ENCODE measurements at places on chromosomes 1 and 21. TPM values are rescaled to one million over a fixed set of nuclear protein-coding genes. Genes with fewer than 3 reads are reported as not detected.

FMOD gene
- polyA plus RNA-seq = not detected

SPRR2A gene
- not detected for polyA plus RNA-seq

SH2D1B gene
- polyA plus RNA-seq = not detected

LRRC52 gene
- polyA plus RNA-seq = not detected

CDKN2C gene
- polyA plus RNA-seq = 27.0 TPM

FNDC5 gene
- 0.59 TPM for polyA plus RNA-seq

NPR1 gene
- polyA plus RNA-seq = 0.05 TPM

GRHL3 gene
- not detected for polyA plus RNA-seq

LRRC53 gene
- not detected for polyA plus RNA-seq

SLC44A5 gene
- polyA plus RNA-seq = 7.8 TPM

CLCA4 gene
- polyA plus RNA-seq = not detected

TACSTD2 gene
- 0.02 TPM for polyA plus RNA-seq

DNA sequence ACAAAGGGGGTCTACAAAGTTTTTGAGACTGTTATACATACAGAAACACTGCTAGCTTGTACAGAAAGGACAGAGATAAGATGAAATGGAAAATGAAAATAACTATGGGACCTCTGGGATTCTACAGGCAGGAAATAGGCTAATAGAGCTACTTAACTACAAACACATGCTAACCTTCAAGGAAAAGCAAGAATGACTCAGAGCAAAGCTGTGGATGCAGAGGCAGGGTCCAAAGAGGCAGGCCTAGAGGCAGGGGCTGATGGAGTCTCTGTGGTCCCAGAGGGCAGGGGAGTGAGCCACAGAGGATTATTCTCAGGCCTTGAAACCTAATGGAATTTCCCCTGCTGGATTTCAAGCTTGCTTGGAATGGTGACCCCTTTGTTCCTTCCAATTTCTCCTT lies 18.7 kb upstream of the GOLT1A start:
- DNase-seq = no peak

DNA sequence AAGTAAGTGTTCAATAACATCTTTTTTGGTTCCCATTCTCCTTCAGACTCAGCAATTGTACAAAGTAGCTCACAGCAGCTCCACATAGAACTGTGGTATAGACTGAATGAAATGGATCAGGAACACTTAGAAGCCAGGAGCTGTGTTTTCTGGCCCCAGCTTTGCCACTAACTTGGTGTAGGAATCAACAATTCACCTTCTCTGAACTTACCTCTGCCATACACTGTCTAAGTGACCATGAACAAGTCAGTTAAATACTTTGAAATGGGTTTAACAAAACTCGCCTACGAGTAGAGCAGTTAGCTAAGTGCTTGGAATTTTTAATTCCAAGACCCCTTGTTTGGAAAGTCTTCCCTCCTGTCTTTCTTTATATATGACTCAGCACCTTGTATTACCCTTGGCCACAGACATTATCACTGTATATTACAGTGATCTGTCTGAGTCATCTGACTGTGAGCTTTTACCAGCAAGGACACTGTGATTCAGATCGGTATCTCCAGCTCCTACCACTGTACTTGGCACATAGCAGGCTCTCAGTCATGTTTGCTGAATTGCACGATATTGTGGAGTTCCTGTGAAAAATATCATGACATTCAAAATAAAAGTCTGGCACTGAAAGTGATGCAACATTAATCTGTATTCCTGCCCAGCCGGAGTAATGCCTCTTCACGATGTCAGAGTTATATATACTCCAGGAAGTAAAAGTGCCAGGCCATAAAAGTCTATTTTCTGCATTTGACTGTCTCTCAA lies 101.7 kb upstream of the BEND5 start:
- peak; percentile 30 for DNase-seq

- peak; percentile 41 for DNase-seq
Observed at GRCh38 chr21:23009360-23009759, 2011.2 kb downstream of the NCAM2 start.

DNA sequence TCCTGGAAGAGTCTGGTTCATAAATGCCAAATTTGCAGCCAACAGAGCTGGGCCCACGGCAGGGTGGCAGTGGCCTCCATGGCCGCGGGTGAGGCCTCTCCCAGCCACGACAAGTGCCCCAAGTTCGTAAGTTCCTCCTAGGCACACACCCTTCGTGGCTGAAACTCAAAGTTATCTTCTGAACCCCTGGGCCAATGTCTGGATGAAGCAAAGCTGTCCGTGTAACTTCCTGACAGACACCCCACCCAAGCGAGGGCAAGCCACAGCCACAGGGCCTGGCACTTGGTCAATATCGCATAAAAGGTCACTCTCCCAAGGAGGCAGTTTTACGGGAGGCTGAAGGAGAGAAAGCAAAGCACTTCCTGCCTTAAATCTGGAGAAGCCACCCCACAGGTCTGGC lies 27.8 kb upstream of the GPR153 start:
- DNase-seq = no peak

GRCh38 chr1:205632669-205633169 lies 908 bp upstream of the ELK4 start:
- DNase-seq = no peak

DNA sequence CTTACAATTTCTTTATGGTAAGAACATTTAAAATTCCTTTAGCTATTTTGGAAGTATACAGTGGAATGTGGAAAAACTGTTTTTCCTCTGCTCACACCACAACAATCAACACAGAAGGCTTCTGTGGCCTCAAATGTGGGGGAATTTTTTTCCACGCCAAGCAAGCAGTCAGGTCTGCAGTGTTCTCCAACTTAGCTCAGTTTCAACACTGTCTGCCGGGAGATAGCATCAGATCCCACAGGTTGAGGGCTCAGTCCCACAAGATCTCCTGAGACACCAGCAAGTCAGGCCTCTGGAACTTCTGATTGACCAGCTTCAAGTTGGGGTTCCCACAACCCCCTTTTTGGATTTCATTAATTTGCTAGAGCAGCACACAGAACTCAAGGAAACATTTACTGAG lies 50.3 kb downstream of the PTBP2 start:
- DNase-seq = no peak

DNA sequence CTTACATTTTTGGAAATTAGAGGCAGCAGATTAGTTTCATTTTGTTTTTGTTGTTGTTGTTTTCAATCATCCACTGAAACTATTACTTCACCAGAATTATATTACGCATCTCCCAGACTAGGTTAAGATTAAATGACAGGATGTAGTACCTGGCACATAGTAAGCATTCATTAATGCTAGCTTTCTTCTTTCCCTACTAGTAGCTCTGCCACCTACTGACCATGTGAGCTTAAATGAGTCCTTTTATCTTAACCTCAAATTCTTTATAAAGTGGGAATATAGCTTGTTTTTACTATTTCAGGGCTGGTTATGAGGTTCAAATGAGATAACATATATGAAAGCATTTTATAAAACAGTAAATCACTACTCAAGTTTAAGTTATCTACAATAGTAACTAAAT lies 10.2 kb upstream of the ASPM start:
- DNase-seq = no peak

GRCh38 chr1:160724465-160725242 lies 13.0 kb upstream of the CD48 start:
- DNase-seq = no peak

DNA sequence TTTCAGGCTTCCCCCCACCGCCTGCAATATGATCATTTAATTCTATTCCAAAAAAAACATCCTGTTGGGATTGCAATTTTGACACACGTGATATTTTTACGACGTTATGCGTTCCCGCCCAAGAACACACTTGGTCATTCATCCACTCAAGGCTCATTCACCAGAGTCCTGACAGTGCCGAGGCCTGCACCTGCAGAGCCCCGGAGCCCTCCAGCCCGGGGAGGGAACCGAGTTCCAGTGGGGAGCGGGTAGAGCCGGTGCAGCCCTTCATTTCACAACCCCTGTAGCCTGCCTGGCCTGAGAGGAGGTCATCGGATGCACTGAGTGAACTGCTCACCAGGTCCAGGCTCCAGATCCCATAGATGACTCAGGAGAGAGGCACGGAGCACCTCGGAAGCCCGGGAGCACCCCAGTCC lies 156.0 kb upstream of the BACE2 start:
- DNase-seq = no peak

DNA sequence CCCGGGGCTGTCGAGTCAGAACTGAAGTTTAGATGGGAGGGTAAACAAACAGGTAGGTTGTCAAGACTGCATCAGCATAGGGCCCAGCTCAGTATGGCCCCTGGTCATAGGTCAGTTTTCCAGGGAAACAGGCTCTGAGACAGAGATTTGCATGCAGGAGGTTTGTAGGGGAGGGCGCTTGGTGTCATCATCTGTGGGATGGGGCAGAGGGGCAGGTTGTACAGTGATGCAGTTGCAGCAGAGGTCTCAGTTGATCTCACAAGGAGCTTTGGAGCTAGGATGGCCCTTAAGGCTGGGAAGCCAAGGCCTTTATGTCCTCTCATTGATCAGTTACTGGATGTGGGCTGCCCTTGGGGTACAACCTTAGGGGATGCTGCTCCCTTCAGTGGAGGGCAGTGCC lies 38.5 kb upstream of the KCNA10 start:
- no peak for DNase-seq

DNA sequence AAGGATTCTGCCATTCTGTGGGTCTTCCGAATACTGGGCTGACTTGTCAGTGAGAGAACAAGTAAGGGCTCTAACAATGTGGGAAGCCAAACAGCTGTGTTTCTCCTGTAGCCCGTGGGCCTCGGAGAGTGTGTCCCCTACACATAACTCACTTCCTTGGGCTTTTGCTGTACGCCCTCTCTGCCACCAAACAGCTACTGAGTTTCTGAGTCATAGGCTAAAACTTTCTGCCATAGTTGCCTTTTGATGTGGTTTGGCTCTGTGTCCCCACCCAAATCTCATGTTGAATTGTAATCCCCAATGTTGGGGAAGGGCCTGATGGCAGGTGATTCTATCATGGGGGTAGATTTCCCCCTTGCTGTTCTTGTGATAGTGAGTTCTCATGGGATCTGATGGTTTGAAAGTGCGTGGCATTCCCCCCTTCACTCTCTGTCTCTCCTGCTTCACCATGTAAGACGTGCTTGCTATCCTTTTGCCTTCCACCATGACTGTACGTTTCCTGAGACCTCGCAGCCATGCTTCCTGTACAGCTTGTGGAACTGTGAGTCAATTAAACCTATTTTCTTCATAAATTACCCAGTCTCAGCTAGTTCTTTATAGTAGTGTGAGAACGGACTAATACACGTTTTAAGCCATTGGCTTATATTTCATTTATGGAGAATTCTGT lies 194.8 kb upstream of the HMCN1 start:
- DNase-seq = no peak

GRCh38 chr1:12438349-12438924 lies 179.6 kb downstream of the DHRS3 start:
- DNase-seq = no peak

GRCh38 chr1:205668951-205669340 lies 11.4 kb downstream of the SLC45A3 start:
- DNase-seq = peak; percentile 16

DNA sequence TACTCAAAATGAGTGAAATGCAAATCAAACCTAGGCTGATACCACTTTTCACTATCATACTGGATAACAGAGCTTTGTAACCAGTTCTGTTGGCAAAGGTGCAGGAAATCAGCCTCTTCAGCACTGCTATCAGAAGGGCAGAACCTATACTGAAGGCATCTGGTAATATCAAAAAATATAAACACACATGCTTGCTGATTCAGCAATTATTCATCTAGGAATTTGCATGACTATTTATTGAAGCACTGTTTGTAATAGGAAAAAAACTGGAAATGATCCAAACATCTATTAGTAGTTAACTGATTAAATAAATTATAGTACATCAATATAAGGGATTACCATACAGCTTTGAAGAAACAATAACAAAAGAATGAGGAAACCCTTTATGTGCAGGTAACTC lies 21.4 kb downstream of the ARHGAP29 start:
- no peak for DNase-seq

DNA sequence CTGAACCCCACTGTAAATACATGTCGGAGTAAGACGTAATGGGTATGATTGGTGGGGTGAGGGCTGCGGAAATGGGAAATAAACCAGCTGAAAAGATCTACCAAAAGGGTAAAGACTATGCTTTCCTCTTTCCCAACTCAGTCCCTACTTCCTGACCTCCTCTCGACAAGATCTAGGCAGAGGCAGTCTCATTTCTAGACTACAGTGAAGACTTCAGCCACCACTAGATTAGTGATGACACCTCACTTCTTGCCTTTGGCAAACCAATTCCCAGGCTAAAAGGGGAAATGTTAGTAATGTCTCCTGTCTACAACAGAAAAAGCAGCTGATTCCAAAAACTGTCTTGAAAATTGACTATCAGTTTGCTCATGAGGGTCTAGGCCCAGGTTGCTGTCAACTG lies 219.9 kb downstream of the ASTN1 start:
- no peak for DNase-seq

DNA sequence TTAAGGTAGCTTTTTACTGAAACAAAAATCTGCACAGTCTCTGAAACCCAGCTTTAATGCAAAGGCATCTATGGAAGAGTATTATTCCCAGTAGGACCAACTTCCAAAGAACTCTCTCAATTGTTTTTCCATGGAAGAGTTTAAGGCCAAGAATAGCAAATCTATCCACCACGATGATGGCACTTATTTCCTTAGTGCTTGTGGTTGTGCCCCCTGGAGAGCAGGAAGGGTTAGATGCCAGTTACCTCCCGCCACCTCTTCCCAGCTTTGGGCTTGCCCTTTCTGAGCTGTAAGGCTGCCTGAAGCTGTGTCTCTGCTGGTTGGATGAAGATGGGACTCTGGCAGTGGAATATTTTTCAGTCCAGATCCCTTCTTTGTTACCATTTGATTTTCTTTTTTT lies 4.8 kb upstream of the ATP1A1 start:
- no peak for DNase-seq

GRCh38 chr1:59272507-59272906 lies 24.4 kb upstream of the FGGY start:
- DNase-seq = no peak

GRCh38 chr1:172219966-172220365 lies 200.5 kb upstream of the C1orf105 start:
- no peak for DNase-seq

GRCh38 chr1:166221316-166221715 lies 54.5 kb upstream of the FAM78B start:
- DNase-seq = no peak

DNA sequence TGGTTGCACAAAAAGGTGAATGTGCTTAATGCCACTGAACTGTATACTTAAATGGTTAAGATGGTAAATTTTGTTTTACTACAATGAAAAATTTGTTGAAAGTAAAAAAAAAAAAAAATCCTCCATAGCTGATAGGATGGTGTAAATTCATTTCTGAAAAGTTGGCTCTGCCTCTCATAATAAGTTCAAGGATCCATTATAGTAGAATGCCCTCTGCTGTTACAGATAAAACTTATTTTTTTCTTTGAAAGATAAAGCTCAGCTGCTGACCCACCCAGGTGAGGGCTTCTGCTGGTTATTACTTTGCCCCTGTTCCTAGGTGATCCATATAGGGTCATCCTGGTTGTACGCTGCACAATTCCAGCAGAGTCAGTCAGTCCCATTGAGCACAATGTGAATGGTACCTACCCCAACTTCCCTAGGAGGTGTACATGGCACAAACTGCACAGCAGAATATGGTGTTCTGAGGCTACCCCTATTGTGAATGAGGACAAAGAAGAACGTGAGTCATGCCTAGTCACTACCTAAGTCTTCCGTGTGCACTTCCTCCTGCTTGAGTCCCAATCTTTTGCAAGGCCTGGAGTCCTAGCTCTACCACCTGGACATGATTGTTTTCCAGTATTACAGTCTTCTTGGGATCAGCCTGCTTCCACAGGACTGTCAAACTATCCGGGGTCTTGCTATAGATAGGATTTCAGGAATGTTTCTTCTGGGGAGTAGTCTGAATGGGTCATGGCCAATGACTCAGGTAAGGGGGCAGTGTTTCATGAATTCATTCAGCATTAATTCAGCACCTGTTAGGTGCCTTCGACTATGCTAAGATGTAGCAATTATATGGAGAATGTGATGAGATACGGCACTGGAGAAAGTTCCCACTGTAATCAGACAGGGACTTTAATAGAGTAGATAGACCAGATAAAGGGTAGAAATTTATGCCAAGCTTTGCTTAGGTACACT lies 20.8 kb upstream of the CD5L start:
- DNase-seq = no peak

All from SK-N-SH (cell line).